Activated T-helper 2 cell treated with anti-CD3 and anti-CD28 coated beads, Interferon-gamma antibody, Interleukin-2, Interleukin-4, amounts not matched to agents 10 μg/mL and 5 μg/mL and 100 μg/mL, durations not matched to agents 14 hours and 24 hours and 36 hours (primary cell): ENCODE measurements at places on chromosomes 12 and 14. TPM values are rescaled to one million over a fixed set of nuclear protein-coding genes. Genes with fewer than 3 reads are reported as not detected.

Gene PRB2
- total RNA-seq: not detected in 2 replicates

Gene ZFHX2
- total RNA-seq: 2.0 and 2.5 TPM in 2 replicates

Gene KLRC3
- total RNA-seq: not detected in 2 replicates

Gene VDR
- total RNA-seq: 312 and 317 TPM in 2 replicates

Gene PRPH
- total RNA-seq: not detected in 2 replicates

Gene SLC4A8
- total RNA-seq: 1.6 and 2.6 TPM in 2 replicates

Gene LMBR1L
- total RNA-seq: 47.1 and 53.5 TPM in 2 replicates

Gene PIWIL1
- total RNA-seq: not detected in 2 replicates

Gene KRT75
- not detected in 2 replicates for total RNA-seq

Gene HOXC11
- not detected in 2 replicates for total RNA-seq

Gene GPR135
- total RNA-seq: 1.6 and 2.4 TPM in 2 replicates

Gene ZDHHC22
- total RNA-seq: not detected in 2 replicates

Gene CLEC4C
- not detected in 2 replicates for total RNA-seq

Gene TMEM30B
- total RNA-seq: 0.46 and 0.66 TPM in 2 replicates

Gene MANSC4
- not detected in 2 replicates for total RNA-seq

Gene GPR68
- 5.7 and 6.0 TPM in 2 replicates for total RNA-seq

Gene HOXC9
- not detected in 2 replicates for total RNA-seq

Gene STYK1
- not detected in 2 replicates for total RNA-seq

Gene NXPH4
- total RNA-seq: 0.82 and 0.90 TPM in 2 replicates

Gene VPS37B
- 11.5 and 11.7 TPM in 2 replicates for total RNA-seq

Gene CLEC4E
- not detected in 2 replicates for total RNA-seq

Gene LBHD2
- not detected in 2 replicates for total RNA-seq

Gene NANOG
- total RNA-seq: not detected in 2 replicates

Gene FOXN4
- not detected in 2 replicates for total RNA-seq

Gene AVPR1A
- total RNA-seq: not detected in 2 replicates

Gene SUPT16H
- 161 and 168 TPM in 2 replicates for total RNA-seq
